ENCODE measurements at places on chromosomes 6 and 20. TPM values are rescaled to one million over a fixed set of nuclear protein-coding genes. Genes with fewer than 3 reads are reported as not detected.

DNA sequence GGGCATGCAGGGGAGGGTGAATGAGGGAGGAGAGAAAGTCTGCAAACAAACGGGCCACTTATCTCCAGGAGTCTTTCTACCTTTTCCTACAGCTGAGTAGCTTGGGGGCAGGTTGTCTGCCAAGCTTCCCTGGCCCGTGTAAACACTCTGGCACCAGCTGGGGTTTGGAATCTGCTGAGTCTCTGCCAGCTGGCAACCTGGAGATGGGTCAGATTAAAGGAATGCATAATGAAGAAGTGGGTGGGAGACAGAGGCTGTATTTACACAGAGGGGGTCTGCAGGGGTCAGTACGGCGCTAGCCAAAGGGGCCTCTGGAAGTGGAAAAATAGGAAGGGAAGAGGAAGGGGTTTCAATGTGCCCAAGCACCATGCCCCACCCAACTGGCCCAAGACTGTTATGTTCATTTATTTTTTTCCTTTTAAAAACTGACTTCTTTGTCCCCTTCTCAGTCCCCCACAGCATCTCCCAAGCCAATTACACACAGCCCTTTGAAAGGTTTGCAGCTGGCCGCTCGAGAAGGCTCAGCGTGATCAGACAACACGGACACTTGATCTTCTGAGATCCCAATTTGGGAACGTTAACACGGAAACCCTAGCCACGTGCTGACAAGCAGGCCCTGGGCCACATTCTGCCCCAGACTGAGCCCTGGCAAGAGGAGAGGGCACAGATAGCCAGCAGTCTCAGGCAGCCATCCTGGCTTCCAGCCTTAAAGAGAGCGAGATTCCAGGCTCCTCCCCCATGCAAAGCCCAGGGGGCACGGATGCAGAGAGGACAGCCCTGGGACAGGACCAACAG lies 25.2 kb downstream of the TRAM2 start:
- H3K36me3 ChIP-seq: no peaks in the 10 kb centered on the region
- peaks cover 23% of the 10 kb centered on the region for H3K4me1 ChIP-seq
- peak overlapping the region; percentile 14 for H3K4me3 ChIP-seq
- peak overlapping the region; percentile 80 for H3K27ac ChIP-seq
- no peak for DNase-seq

The POLH gene
- 10.5 TPM for total RNA-seq

DNA sequence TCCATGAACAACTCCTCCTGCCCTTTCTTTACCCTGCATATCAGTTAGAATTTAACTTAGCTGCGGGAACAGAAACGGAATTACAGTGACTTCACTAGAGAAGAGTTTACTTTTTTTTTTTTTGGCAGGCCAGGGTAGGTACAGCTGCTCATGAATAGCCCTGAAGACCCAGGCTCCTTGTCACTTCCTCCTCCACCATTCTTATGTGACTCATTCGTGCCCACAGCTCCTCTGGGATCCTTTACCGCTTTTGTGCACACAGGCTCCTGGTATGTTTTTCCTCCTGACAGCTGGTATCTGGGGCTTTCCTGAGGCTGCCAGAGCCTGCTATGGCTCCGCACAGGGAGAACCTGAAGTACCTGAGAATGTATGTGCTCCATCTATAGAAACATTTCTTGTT lies 3.9 kb upstream of the KCNS1 start:
- DNase-seq: no peak
- no peak overlapping the region for H3K27ac ChIP-seq
- no peaks in the 10 kb centered on the region for H3K36me3 ChIP-seq
- no peak overlapping the region for H3K4me3 ChIP-seq

GRCh38 chr6:111995404-111995803 lies 58.5 kb upstream of the CCN6 start:
- H3K36me3 ChIP-seq: no peaks in the 10 kb centered on the region
- no peak for DNase-seq
- peaks cover 16% of the 10 kb centered on the region for H3K4me1 ChIP-seq
- H3K4me3 ChIP-seq: no peak overlapping the region

The BFSP1 gene
- 1.8 TPM for total RNA-seq

The FAM162B gene
- 6.0 TPM for total RNA-seq

- no peak overlapping the region for H3K27ac ChIP-seq
- H3K4me3 ChIP-seq: no peak overlapping the region
- no peaks in the 10 kb centered on the region for H3K27me3 ChIP-seq
- no peaks in the 10 kb centered on the region for H3K36me3 ChIP-seq
- H3K4me1 ChIP-seq: no peaks in the 10 kb centered on the region
- DNase-seq: no peak
These were observed 74.8 kb upstream of the TPD52L1 start for GRCh38 chr6:125078602-125079321.

- no peaks in the 10 kb centered on the region for H3K36me3 ChIP-seq
- peaks cover 4% of the 10 kb centered on the region for H3K27me3 ChIP-seq
- no peak for DNase-seq
- H3K27ac ChIP-seq: no peak overlapping the region
- no peak overlapping the region for H3K4me3 ChIP-seq
These were observed 29.4 kb upstream of the TPD52L1 start for GRCh38 chr6:125124049-125124669.

The COL9A3 gene
- total RNA-seq: 151 TPM

The TRIM10 gene
- 0.94 TPM for total RNA-seq

The ALDH5A1 gene
- 38.7 TPM for total RNA-seq

The OPRM1 gene
- 20.9 TPM for total RNA-seq

DNA sequence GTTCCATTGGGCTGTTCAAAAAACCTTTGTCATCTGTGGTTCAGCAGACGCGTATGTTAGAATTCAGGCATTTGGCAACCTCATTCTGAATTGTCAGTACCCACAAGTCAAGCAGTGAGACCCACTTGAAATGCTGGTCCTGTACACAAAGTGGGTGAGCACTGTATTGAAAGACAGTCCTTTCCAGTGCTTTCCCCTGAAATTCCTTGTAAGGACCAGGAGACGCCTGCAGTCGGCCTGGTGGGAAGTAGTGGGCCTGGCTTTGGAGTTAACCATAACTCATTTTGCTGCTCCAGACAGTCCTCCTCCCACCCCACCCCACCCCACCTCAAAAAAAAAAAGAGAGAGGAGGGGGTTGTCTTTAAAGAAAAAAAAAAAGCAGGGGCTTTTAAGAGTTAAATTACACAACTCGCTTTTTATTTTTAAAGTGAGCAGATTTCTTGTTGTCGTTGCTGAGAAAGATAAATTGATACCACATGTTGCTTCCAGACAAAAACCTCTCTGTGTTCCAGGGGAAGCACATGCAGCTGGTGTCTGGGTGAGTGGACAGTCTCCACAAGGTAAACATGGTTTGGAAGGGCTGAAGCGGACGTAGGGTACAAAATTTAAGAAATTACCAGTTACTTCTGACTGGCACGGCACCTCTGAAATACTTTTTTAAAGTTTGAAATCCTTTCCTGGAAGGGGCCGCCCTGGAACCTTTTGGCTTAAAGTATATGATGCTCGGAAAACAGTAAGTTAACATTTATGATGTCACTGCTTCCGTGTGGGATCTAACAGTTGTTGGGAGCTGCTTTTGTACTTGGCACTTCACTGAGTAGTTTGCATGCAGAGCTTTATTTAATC lies 95.3 kb downstream of the FOXO3 start:
- H3K27ac ChIP-seq: peak overlapping the region; percentile 51
- H3K36me3 ChIP-seq: no peaks in the 10 kb centered on the region
- H3K4me1 ChIP-seq: peaks cover 9% of the 10 kb centered on the region
- no peak for DNase-seq

- no peak for DNase-seq
- no peaks in the 10 kb centered on the region for H3K36me3 ChIP-seq
- H3K27ac ChIP-seq: peak overlapping the region; percentile 93
- peaks cover 97% of the 10 kb centered on the region for H3K27me3 ChIP-seq
- peak overlapping the region; percentile 52 for H3K4me3 ChIP-seq
- peaks cover 17% of the 10 kb centered on the region for H3K4me1 ChIP-seq
These were observed 16.2 kb downstream of the FOXC1 start for GRCh38 chr6:1625794-1626435.

- no peaks in the 10 kb centered on the region for H3K27me3 ChIP-seq
- no peaks in the 10 kb centered on the region for H3K36me3 ChIP-seq
- peak overlapping the region; percentile 40 for H3K27ac ChIP-seq
- no peak overlapping the region for H3K4me3 ChIP-seq
- peaks cover 4% of the 10 kb centered on the region for H3K4me1 ChIP-seq
These were observed 70.9 kb upstream of the PLEKHG1 start for GRCh38 chr6:150528648-150529285.

DNA sequence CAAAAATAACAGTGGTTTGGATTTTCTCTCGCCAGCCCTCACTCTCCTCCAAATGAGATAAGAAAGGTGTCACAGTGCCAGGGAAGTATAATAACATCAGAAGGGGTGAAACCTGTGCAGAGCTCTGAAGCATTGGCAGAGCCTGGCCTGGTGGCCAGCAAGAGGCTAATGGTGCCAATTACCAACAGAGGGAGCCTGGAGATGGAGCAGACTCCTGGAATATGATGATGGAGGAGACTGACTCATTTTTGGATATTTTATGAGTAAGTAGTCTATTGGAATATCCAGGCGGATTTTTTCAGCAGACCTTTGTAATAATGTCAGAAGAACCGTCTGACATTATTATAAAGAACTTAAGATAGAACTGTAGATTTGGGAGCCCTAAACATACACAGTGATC lies 442.6 kb upstream of the MARCKS start:
- no peaks in the 10 kb centered on the region for H3K36me3 ChIP-seq
- H3K27ac ChIP-seq: no peak overlapping the region
- no peaks in the 10 kb centered on the region for H3K4me1 ChIP-seq

DNA sequence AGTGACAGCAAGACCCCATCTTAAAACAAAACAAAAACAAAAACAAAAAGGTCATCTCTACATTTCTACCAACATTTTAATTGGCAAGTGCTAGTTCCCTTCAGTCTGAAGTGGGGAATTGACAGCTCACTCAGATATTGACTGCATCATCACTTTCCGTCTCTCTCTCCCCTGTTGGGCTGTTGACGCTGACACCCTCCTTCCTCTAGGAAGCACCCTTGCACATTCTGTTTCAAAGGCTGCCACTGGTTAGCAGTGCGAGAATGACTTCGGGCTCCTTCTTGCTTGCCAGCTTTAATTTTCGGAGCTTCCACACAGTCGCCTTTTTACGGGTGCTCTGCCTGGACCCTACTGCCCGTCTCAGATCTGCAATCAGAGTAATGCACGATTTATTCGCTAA lies 96.6 kb upstream of the INSM1 start:
- H3K27me3 ChIP-seq: no peaks in the 10 kb centered on the region
- H3K4me3 ChIP-seq: no peak overlapping the region
- no peak overlapping the region for H3K27ac ChIP-seq
- DNase-seq: no peak

- H3K27me3 ChIP-seq: no peaks in the 10 kb centered on the region
- no peaks in the 10 kb centered on the region for H3K4me1 ChIP-seq
- no peak overlapping the region for H3K27ac ChIP-seq
- H3K4me3 ChIP-seq: no peak overlapping the region
- no peaks in the 10 kb centered on the region for H3K36me3 ChIP-seq
These were observed 35.8 kb downstream of the PHIP start for GRCh38 chr6:79042088-79042798.

The TSBP1 gene
- total RNA-seq: not detected

- peaks cover 14% of the 10 kb centered on the region for H3K4me1 ChIP-seq
- H3K4me3 ChIP-seq: no peak overlapping the region
- no peak for DNase-seq
- H3K36me3 ChIP-seq: no peaks in the 10 kb centered on the region
- H3K27ac ChIP-seq: no peak overlapping the region
- no peaks in the 10 kb centered on the region for H3K27me3 ChIP-seq
These were observed 5.4 kb downstream of the NOX3 start for GRCh38 chr6:155450240-155450581.

GRCh38 chr6:37021356-37022129 lies 16.1 kb downstream of the FGD2 start:
- no peaks in the 10 kb centered on the region for H3K36me3 ChIP-seq
- peaks cover 24% of the 10 kb centered on the region for H3K4me1 ChIP-seq
- H3K27me3 ChIP-seq: no peaks in the 10 kb centered on the region
- no peak overlapping the region for H3K4me3 ChIP-seq
- no peak overlapping the region for H3K27ac ChIP-seq

The OTOR gene
- not detected for total RNA-seq

DNA sequence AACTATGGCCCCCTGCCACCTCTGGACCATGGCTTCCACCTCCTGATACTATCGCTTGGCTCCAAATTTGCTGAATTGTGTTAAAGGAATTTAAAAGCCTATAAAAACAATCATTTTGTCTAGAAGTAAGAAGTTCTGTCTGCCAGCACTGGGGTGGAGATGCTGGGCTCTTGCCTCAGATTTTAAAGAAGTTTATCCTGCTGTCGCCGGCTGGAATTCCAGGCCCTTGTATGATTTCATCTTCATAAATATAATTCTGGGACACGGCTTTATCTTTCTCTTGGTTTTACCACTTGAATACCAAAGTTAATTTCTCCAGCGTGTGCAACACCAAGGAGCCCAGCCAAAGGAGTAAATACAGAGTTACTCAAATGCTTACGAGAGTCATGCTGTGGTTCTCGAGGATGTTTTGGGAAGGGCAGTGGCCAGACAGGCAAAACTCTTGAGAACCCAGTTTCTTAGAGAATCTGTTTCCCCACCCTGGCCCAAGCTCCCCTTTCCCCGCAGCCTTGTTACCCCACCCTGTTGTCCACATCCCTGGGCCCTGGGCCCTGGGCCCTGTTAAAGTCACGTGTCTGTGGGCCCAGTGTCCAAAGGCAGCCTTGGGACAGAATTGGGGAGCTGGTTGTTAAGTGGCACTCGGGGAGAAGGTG lies 31.9 kb downstream of the C6orf89 start:
- H3K4me3 ChIP-seq: no peak overlapping the region
- H3K27me3 ChIP-seq: no peaks in the 10 kb centered on the region
- peaks cover 59% of the 10 kb centered on the region for H3K36me3 ChIP-seq
- H3K4me1 ChIP-seq: peaks cover 3% of the 10 kb centered on the region

GRCh38 chr6:39189915-39190544 lies 39.2 kb downstream of the KCNK5 start:
- H3K4me1 ChIP-seq: peaks cover 56% of the 10 kb centered on the region
- peak overlapping the region; percentile 61 for H3K27ac ChIP-seq
- no peaks in the 10 kb centered on the region for H3K27me3 ChIP-seq

The EDN3 gene
- total RNA-seq: 6.5 TPM

DNA sequence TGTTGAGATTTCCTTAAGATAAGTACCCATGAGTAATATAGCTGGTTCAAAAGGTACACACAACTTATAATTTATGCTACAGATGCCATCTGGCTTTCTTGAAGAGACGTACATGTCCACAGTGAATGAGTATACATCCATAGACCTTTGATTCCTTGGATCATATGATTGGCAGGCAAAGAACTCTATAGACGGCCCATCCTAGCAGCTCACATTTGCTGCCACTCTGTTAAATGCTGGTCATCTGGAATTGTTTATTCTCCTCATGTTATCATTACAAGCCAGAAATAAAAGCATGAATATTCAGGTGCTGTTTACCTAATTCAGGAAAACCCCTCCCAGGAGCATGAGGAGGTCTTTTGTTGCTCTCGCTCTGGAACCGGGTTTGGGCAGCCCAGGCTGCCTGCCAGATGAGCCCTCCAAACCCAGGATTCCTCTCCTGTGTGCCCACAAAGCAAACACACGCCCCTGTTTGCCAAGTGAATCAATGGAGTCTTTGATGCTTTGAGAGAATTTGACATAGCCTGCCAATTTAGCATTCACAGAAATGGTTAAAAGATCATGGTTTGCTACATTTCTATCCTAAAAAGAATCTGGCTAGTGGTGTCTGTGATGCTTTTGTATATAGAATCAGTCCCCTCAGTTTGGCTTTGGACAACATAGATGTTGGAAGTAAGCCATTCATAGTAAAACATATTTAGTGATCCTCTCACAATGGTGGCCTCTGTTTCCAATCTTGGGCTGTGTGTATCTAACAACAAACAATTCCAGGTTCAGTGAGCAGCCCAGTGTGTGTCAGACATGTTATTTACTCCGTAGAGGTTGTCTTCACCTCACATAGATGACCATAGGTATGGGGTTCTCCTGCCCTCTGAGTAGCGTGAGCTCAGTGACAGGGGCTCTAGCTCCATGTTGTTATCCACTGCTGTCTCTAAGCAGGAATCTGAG lies 17.5 kb upstream of the PLCG1 start:
- H3K27me3 ChIP-seq: no peaks in the 10 kb centered on the region
- peak; percentile 35 for DNase-seq
- peaks cover 5% of the 10 kb centered on the region for H3K4me1 ChIP-seq
- peak overlapping the region; percentile 72 for H3K27ac ChIP-seq
